ENCODE measurements at places on chromosomes 7 and 10.
A peak's percentile ranks its signal among the peaks of the same experiment; 100 is the strongest.

DNA sequence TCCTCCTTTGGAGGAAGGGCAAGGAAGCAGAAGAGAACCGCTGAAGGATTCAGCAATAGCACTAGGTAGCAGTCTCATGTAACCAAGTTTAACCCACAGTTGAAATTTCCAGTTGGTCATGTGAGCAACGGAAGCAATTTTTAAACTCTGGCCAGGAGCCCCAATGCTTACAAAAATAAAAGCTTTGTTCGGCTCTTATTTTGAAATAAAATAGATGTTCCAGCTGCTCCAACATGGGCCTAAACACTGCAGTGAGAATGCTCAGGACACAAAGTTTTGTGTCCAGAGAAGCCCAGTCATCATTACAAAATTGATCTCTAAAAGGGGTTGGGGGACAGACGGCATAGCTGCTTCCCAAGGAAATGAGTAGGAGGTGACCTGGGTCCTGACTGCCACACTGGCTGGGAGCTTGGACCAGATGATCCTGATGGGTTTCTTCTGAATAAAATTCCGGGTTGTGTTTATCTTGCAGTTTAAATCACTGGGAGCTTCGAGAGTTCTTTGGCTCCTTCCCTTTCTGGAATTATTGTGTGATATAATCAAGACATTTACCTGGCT is 452 bp upstream of the TMEM140 start:
- DNase-seq: peak; percentile 34

GRCh38 chr7:100171087-100171681 is 2.8 kb upstream of the GAL3ST4 start:
- DNase-seq: no peak

- no peak for DNase-seq
Measured at GRCh38 chr10:125157505-125157904, 2.9 kb downstream of the CTBP2 start.

- no peak for DNase-seq
Measured at GRCh38 chr10:53744746-53745145, 972.2 kb upstream of the MBL2 start.

DNA sequence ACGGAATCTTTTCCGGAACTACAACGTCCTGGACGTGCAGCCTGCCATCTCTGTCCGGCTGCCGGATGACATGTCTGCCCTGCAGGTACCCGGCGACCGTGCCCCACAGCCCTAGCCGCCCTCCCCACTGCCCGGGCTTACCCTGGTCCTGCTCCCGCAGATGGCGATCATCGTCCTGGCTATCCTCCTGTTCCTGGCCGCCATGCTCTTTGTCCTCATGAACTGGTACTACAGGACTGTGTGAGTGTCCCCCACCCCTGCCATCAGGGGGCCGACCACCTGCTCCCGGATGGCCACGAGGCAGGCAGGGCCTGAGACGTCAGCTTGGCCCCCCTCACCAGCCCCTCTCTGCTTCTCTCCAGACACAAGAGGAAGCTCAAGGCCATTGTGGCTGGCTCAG is 38.0 kb upstream of the VSIR start:
- DNase-seq: no peak

GRCh38 chr7:110827287-110827855 is 263.6 kb upstream of the LRRN3 start:
- DNase-seq: no peak

GRCh38 chr7:23680414-23681405 is 711 bp downstream of the FAM221A start:
- DNase-seq: peak; percentile 32

DNA sequence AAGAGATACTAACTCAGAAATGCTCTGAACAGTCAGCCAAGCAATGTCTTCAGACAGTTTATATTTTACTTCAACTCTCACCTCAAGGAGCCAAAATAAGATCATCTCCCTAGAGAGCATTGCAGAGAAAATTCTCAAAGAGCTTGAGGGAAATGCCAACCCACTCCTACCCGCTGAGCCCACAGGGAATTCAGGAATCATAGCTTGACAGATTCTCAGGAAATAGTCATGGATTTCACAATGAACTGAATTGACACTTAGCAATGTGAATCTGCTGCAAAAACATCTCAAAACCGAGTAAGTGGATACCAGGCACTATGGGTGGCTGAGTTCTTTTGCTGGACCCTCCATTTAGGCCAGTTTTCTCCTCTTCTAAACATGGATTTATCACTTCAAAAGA is 9.8 kb upstream of the PLAC9 start:
- peak; percentile 57 for DNase-seq

DNA sequence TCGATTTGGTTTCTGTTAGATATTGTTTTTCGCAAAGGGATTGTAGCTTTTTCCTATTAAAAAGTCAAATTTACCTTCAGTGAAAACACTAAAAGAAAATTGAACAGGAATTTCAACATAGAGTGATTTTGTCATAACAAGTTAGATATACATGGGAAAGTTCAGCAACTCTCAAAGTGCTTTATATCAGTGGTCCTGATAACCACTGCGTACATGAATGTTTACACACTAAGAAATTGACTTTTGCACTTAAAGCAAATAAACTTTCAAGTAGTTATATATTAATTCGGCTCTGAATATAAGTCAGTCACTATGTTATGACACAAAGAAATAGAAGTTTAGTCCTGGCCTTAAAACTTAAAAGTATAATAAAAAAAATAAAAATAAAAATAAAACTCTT is 101.3 kb upstream of the DKK1 start:
- no peak for DNase-seq

DNA sequence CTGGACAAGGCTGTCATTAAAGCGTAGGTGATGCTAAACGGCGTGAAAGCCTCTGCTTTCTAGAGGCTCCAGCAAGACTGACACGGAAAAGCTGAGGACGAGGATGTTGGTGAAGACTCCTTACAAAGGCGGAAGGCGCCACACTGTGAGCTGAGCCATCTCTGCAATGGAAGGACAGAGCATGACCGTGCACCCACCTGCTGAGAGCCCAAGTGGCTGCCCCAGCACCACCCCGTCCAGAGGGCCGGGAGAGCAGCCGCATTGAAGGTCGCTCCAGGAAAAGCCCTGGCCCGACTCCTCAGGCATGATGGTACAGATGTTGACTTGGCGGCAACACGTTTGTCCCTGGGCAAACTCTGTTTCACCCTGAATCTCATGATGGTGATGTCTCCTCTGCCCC is 492.7 kb downstream of the DNAJB6 start:
- no peak for DNase-seq

DNA sequence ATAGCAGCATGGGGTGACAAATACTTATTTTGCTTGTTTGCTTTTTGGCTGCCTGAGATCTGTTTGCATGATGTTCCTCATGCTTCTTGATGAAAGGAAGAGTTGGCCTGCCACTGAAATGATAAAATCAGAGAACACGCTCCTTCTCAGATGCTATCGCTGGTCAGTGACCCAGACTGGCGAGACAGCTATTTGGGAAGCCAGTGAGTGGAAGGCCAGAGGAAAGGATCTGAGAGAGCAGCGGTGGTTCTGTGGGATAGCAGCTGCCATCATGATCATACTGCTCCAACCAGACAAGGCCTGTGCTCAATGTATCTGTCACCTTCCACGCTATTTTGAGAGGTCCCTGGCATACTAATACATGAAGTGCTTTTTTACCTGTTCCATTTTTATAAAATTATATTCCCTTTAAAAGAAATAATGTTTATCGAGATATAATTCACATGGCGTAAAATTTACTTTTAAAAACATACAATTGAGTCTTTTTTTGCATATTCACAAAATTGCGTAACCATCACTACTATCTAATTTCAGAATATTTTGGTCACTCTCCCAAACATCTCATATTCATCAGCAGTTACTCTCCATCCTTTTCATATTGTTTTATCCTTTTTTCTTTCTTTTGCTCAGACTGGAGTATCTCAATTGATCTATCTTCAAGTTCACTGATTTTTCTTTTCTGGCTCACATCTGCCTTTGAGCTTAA is 695.1 kb downstream of the TNS3 start:
- no peak for DNase-seq

GRCh38 chr7:23955145-23955544 is 245.1 kb downstream of the STK31 start:
- no peak for DNase-seq

DNA sequence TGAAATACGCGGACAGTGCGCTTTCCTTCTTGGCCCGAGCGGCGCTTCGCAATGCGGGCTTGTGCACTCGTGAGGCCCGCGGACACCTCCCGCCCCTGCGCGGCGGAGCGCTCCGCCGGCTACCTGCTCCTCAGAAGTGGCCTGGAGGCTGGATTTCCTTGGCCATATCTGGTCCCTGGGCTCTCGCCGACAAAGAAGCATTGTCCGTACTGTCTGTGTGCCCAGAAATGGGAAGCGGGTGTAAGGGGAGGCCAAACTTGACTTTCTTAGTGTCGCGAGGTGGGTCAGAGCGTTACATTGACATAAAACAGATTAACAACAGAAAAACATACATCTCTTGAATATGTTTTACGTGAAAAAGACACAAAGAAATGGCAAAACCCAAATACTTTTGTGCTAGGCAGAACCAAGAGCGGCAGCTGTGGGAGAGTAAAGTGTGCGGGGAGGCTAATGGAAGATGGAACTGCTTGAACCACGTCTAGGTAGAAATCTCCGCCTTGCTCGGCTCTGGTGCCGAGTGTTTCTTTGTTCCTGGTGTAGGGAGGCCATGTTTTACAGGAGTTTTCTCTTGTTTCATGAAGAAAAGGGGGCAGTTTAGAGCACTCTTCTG is 1.4 kb downstream of the LANCL2 start:
- peak; percentile 18 for DNase-seq

- no peak for DNase-seq
Measured at GRCh38 chr7:40782836-40783235, 648.0 kb downstream of the SUGCT start.

GRCh38 chr10:48582970-48583369 is 21.9 kb downstream of the ARHGAP22 start:
- no peak for DNase-seq

DNA sequence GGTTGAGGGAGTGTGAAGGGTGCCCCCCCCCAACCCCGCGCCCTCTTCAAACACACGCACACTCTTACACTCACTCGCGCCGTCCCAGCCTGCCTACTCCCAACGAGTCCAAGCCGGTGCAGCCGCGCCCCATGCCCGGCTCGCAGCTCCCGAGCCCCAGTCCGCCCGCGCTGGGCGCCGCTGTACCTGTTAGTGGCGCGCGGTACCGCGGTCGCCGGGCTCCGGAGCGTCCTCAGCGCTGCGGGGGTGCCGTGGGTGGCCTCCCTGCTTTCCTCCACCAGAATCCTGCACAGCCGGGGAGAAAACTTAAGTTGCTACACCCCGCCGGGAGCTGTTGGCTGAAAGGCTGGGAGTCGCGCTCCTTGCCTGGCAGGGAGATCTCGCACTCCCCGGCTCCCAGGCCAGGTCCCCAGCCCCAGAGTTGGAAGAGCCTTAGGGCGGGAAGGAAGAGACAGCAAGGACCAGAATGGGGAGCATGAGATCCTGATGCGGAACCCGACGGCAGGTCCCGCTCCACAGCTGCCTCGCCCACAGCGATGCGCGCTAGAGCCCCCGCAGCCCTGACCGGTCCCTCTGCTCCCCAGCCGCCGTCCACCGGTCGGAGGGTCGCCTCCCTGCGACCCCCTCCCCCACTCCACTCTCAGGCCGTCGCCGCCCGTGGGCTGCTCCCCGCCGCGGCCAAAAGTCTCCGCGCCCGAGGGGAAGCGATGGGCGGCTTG is 863 bp downstream of the ST8SIA6 start:
- peak; percentile 20 for DNase-seq

DNA sequence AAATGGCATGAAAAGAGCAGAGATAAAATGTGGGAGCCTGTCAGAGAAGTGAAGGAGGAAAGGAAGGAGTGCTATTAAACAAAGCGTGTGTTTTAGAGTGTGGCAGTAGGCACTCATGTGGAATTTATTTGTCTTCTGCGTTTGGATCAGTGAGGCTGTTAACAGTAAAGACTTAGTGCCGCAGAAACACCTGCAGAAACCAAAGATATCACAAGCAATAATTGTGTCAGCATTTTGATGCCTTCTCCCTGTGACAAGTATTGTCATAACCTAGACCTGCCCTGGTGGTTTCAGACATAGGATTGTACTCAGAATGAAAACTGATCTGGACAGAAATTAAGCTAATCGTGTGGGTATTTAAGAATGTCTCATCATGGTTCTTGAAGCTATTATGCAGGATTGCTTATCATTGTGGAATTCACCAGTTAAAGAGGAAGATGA is 191.0 kb downstream of the CAMK1D start:
- no peak for DNase-seq

GRCh38 chr7:23208316-23208715 is 26.5 kb downstream of the NUP42 start:
- no peak for DNase-seq

DNA sequence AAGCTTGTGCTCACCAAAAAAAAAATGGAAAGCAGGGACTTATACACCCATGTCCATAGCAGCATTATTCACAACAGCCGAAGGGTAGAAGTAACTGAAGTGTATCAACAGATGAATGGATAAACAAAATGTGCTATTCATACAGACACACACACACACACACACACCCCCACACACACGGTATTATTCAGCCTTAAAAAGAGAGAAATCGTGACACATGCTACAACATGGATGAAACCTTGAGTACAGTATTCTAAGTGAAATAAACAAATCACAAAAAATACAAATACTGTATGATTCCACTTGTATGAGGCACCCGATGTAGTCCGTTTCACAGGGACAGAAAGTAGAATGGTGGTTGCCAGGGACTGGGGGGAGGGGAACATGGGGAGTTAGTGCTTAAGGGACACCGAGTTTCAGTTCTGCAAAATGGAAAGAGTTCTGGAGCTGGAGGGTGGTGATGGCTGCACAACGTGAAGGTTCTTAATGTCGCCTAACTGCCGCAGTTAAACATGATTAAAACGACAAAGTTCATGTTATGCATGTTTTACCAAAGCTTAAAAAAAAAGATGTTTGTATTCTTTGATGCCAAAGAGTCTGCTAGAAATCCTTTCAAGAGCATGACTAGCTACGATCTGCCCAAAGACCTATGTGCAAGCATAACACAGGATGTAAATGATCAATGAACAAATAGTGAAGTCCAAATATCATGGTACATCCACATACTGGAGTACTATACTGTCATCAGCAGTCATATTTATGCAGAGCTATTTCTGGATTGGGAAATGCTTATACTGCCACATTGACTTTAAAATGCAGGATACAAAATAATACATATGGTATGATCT is 7.2 kb downstream of the TNS3 start:
- DNase-seq: no peak

DNA sequence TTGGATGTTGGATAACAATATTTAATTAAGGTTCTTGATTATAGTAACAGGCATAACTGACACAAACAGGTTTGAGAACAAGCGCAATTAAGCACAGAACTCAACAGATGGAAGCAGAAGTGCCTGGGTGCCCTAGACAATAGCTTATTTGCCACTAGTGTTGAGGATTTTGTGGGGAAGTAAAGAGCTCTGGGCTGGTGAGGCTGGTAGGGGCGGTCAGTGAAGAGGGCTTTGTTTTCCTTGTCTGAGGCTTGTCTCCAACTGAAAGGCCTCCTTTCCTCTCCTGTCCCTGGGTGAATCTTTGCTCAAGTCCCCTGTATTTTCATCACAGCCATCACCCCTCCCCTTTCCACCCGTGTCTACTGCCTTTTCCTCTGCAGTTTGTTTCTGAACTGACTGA is 104.6 kb downstream of the KAT6B start:
- no peak for DNase-seq

- DNase-seq: peak; percentile 68
Measured at GRCh38 chr7:11533229-11533820, 298.7 kb downstream of the THSD7A start.
